Left renal pelvis (tissue), 4 donors: ENCODE measurements at places on chromosomes 16 and 17. TPM values are rescaled to one million over a fixed set of nuclear protein-coding genes. Genes with fewer than 3 reads are reported as not detected.

DNA sequence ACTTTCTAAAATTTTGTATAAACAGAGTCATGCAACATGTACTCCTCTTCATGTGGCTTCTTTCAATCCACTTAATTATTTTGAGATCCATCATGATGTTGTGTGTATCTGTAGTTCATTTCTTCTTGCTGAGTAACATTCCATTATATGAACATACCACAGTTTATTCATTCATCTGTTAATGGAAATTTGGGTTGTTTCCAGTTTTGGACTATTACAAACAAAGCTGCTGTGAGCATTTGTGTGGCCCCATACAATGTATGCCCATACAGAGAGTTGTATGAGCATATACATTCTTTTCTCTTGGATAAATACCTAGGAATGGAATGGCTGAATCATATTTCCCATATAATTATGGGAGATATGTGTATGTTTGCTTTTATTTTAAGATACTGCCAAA, 85.6 kb downstream of the CLEC16A start:
- no peak for DNase-seq

GRCh38 chr17:74130841-74131240, 72.6 kb upstream of the RPL38 start:
- no peak for DNase-seq

MYADML2 gene
- polyA plus RNA-seq, result 0.07 TPM

ZNF48 gene
- polyA plus RNA-seq, result 15.4 TPM

GRCh38 chr16:47732523-47733111, 271.5 kb downstream of the PHKB start:
- DNase-seq, result no peak

- no peak for DNase-seq
Measured at GRCh38 chr17:33328129-33328528, 35.0 kb upstream of the ASIC2 start.

HID1 gene
- 5.4 TPM for polyA plus RNA-seq

GRCh38 chr16:50657241-50657640, 23.9 kb downstream of the SNX20 start:
- DNase-seq, result no peak

SHCBP1 gene
- polyA plus RNA-seq, result 8.7 TPM

KRT32 gene
- not detected for polyA plus RNA-seq

- no peak for DNase-seq
Measured at GRCh38 chr17:7703584-7704479, 1.2 kb upstream of the EFNB3 start.

GRCh38 chr16:85369060-85369459, 244.1 kb upstream of the GSE1 start:
- DNase-seq, result no peak

DNA sequence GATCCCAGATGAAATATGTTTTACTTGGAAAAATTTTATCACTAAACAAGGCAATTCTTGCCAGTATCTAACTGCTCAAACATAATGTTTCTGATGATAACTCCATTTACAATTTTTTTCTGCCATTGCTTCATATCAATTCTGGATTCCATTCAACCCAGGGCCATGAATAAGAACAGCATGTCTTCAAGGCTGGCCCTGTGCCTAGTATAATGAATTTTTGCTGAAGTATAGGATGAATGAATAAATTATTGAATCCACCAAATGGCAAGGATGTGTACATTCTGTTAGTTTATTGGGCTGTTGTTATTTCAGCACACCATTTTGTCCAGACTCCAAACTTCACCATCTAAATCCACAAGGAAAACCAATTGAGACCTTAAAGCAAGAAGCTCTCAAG, 414.7 kb downstream of the HS3ST3B1 start:
- no peak for DNase-seq

- no peak for DNase-seq
Measured at GRCh38 chr17:1186923-1187771, 7.4 kb upstream of the ABR start.

EVPLL gene
- 0.11 TPM for polyA plus RNA-seq

- no peak for DNase-seq
Measured at GRCh38 chr17:21201298-21201595, 12.7 kb downstream of the TMEM11 start.

DNA sequence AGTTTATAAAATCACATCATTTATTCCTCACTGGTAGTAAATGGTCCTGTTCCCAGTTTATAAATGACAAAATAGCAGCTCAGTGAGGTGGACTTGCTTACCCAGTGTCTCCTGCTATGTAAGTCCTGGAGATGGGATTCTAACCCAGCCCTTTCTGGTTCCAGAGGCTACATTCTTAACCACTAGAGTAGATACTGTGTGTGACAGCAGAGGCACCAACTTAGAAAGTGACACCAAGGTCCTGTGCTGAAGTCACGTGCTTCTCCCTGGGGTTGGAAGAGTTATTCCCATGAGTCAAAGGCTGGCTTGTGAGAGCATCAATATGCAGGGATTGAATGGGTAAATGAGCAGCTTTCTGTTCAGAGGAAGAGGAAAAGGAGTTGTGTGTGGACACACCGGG, 167.3 kb upstream of the IRX3 start:
- DNase-seq, result no peak

- DNase-seq, result no peak
Measured at GRCh38 chr17:64281962-64282752, 19.1 kb upstream of the TEX2 start.

GRCh38 chr17:73722165-73722564, 77.9 kb upstream of the SDK2 start:
- DNase-seq, result no peak

ACAP1 gene
- polyA plus RNA-seq, result 11.0 TPM

PARN gene
- polyA plus RNA-seq, result 34.2 TPM

FOXN1 gene
- 0.16 TPM for polyA plus RNA-seq

- no peak for DNase-seq
Measured at GRCh38 chr17:81553616-81554181, 1.5 kb upstream of the FAAP100 start.

GRCh38 chr16:86002178-86002900, 103.4 kb downstream of the IRF8 start:
- no peak for DNase-seq

DNA sequence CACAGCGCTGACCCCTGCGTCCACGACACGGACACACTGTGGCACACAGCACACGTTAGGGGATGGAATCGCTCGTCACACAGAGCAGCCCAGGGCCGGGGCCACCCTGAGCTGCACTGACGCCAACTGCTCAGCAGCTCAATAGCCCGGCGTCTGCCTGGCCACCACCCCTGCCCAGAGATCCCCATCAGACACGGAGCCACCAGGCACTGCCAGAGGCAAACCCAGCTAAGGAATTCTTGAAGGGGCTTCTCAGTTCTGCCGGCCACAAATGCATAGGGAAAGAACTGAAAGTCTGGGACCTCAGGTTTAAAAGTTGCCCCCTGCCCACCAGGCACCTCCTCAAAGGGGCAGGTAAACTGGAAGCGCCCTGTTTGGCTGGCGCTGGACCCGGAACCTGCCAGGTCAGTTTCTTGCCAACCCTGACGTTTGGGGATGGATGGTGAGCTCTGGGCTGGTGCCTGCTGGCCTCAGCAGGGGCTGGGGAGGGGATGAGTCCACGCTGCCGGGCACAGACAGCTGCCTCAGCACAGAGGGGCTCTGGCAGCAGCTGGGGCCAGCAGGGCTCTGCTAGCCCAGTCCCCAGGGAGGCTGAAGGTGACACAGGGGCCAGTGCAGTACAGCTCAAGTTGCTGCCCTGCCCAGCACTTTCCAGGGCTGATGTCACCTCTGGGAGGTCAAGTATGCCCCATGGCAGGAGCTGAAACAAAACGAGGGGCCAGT, 33.2 kb downstream of the TIMM22 start:
- no peak for DNase-seq

DNA sequence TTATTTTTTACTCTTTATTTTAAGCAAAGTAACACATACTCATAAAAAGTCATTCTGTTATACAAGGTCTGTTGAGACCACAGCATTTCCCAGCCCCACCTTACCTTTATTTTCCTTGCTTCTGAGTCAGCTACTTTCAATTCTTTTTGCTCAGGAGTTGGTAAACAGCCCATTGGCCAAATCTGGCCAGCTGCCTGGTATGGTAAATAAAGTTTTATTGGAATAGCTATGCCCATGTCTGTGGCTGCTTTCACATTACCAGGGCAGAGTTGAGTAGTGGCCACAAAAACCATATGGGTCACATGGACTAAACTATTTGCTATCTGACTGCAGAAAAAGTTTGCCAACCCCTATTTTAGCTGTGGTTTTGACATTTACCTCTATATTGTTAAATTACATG, 3.4 kb upstream of the NSRP1 start:
- no peak for DNase-seq
